ENCODE measurements at places on chromosomes 6 and 20.

DNA sequence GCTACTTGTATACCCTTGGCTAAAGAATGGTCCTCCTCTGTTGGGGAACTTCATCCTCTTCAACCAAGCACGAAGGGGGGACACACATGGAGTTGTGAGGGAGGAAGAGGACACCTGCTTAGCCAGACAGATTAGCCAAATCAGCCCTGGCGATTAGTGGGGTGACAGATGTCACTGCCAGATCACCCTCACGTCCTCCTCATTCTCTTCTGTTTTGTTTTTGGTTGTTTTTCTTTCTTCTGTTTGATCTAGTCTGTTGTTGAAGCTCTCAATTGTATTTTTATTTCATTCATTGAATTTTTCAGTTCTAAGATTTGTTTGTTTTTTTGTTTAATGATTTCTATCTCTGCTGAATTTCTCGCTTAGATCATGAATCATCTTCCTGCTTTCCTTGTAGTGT is 27.5 kb upstream of the NKX2-4 start:
- DNase-seq, result no peak

DNA sequence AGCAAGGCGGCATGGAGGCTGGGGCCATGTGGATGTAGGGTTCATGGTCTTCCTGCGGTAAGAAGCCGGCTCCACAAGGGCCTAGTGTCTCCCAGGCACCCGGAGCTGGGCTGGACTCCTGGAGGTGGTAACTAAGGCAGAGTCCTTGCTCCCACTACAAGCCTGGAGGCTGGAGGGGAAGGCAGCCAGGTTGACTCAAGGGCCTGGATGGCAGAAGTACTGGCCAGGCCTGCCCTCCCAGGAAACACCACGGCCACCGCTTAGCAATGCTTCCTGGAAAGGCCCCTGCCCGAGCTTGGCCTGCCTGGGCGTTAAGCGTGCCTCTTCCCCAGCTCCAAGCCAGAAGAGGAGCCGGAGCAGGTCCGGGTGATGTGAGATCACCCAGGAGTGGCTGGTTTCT is 182.0 kb downstream of the ZDHHC14 start:
- DNase-seq, result no peak

DNA sequence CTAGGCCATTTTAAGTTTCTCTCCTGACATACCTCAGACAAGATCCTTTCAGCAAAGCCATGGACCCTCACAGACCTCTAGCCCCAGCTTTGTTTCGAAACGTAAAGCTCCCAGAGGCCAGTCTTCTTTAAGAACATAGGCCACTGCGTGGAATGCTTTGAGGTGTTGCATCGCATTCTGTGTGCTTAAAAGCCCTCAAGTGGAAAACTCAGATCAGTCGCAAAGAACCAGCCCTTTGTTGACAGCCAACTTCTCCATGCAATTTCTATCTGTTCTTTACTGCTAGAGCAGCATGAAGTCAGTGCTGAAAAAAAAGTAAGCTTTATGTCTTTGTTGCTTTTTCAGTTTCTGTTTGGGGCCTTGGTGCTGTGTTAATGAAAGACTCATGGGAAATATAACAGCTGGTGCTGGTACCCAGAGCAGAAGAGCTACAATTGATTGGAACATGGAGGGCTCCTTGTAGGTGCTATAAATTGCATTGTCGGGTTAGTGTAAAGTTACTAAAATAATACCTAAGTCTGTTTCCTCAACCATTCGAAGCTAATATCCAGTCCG is 142.6 kb downstream of the MAP3K7 start:
- no peak for DNase-seq

- DNase-seq, result no peak
These were observed 135.3 kb downstream of the SOBP start for GRCh38 chr6:107625264-107625663.

DNA sequence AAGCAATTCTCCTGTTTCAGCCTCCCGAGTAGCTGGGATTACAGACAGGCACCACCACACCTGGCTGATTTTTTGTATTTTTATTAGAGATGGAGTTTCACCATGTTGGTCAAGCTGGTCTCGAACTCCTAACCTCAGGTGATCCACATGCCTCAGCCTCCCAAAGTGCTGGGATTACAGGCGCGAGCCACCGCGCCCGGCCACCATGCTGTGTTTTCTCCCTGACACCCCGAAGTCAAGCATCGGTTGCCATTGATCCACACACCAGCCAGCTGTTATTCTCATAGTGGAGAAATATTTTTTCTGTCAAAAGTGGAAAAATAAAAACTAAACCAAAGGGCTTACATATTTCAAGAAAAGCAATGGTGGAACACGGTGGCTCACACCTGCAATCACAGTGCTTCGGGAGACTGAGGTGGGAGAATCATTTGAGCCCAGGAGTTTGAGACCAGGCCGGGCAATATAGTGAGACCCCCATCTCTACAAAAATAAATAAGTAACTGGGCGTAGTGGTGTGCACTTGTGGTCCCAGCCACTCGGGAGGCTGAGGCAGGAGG is 157.4 kb downstream of the ZMYND8 start:
- no peak for DNase-seq

GRCh38 chr6:144248003-144248402 is 37.1 kb upstream of the UTRN start:
- DNase-seq, result no peak

GRCh38 chr6:116933485-116933884 is 56.4 kb downstream of the RFX6 start:
- DNase-seq, result no peak

DNA sequence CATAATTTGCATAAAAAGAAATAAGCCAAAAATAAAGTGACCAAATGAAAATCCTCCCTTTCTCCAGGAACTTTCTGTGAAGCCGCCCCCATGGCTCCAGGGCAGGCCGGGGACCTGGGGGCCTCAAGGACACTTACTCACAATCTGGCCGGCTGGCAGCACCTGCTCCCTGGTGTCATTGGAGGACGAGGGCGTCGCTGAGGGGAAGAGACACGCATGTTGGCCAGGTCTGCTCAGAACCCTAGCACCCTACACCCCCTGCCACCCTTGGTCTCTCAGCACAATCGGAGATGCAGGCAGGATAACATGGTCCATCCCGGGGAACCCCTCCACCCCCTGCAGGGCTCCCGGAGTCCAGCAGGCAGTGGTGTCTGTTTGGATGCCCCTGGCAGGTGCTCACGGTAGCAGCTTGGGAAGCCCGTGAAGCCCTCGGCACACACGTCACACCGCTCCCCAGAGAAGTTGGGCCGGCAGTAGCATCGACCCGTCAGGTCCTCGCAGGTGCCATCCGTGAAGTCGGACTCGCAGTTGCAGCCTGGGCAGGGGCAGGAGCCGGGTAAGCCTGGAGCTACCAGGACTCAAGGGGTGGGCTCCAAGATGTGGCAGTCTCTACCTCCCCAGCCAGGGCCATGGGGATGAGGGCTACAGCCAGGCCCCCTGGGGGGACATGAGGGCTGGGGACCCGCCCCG is 21.3 kb downstream of the LAMA5 start:
- no peak for DNase-seq

GRCh38 chr6:88477413-88477812 is 311.3 kb upstream of the CNR1 start:
- no peak for DNase-seq

DNA sequence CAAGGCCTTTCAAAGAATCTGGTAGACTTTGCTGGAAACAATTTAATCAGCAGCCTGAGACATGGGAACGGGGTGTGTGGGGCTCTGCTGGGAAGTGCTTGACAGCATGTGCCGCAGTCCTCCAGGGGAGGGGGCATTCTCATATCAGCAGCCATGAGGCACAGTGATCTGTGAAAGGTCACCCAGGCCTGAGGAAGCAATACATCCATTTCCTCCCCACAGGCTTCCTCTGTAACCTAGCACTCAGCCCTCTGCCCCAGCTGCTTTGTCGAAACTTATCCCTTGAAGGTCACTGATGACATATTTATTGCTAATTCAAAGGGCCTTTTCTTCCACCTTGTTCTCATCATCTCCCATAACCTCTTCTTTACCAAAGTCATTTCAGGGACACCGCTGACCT is 103.3 kb downstream of the TNFAIP3 start:
- DNase-seq, result no peak

DNA sequence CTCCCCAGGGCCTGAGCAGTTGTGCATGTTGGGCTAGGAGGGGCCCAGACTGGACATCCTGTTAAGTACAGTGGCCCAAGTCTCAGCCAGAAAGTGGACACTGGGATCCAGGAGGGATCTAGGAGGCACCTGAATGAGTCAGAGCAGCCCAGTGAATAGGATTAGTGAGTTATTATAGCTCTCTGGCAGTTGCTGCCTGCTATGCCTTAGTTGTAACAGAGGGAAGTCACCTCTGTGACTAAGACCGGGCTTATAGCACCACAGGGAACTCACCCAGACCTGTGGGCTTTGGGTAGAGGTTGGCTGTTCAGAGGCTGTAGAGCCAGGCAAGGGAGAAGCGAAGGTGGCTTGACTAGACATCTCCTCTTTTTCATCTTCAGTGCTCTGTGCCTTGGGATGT is 39.0 kb upstream of the AAR2 start:
- no peak for DNase-seq

GRCh38 chr6:111162504-111162903 is 75.2 kb downstream of the SLC16A10 start:
- no peak for DNase-seq

GRCh38 chr6:87840324-87840723 is 138.3 kb upstream of the AKIRIN2 start:
- no peak for DNase-seq

DNA sequence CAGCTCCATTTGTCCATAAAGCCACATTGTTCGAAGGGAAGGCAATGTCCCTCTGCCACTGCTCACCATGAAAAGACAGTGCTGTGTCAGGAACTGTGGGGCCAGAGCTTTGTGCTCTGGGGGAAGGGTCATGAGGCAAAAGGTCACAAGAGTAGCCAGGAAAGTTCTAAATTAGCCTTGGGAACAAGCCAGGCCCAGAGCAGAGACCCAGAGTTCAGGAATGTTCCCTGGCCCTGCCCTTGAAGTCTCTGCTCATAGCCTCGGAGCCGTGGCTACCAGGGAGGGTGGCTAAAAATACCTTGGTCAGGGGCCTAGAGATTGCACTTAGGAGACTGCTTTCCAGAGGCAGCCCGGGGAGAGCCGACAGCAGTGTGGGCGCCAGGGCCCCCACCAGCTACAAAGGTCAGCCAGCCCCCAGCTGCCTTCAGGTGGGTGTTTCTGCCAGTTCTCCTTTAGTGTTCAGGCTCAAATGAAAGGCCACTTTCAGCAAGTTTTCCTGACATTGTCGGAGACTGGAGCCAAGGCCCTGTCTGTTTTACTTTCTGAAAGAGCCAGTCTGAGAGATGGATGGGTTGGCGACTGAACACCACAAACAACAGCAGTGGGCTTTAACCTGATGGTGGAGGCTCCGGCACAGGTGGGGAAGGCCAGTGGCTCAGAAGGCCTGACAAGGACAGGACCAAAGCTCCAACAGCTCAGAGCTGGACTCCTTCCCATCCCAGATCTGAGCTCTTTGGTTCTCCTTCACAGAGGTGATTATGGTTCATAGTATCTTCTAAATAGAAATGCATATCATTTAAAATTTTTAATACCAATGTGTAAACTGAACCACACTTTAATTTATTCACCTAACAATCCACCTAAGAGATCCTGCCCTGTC is 76.2 kb downstream of the CDH26 start:
- DNase-seq, result no peak

GRCh38 chr6:90184334-90185298 is 112.0 kb downstream of the BACH2 start:
- peak; percentile 60 for DNase-seq

DNA sequence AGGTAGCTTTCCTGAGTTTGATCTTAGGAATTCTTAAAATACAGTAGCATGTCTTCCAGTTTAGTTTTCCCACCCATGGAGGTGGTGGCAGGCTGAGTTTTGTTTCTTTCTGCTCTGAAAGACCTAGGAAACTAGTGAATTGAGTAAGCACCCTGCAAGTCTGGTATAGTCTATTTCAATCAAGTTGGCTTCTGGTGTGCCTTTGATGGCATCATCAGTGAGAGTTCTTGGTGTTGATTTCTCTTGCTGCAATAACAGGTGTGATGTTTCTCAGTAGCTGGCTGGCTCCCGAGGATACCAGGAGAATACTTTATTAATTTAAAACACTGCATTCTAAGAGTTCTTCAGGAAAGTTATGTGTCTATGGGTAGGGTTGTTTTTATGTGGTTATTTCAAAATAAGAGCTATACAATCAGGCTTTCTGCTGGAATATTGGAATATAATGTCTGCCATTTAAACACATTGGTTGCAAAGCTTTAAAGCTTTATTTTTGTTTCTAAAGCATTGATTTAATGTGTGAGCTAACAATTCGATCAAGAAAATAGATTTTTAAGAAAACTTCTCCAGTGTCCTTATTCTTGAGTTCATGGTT is 19.0 kb downstream of the VAPB start:
- no peak for DNase-seq

- DNase-seq, result no peak
These were observed 31.1 kb downstream of the EPM2A start for GRCh38 chr6:145704143-145704781.

GRCh38 chr6:139931747-139932146 is 557.3 kb upstream of the CITED2 start:
- DNase-seq, result no peak

- no peak for DNase-seq
These were observed 33.2 kb upstream of the TRAM2 start for GRCh38 chr6:52610011-52610410.

DNA sequence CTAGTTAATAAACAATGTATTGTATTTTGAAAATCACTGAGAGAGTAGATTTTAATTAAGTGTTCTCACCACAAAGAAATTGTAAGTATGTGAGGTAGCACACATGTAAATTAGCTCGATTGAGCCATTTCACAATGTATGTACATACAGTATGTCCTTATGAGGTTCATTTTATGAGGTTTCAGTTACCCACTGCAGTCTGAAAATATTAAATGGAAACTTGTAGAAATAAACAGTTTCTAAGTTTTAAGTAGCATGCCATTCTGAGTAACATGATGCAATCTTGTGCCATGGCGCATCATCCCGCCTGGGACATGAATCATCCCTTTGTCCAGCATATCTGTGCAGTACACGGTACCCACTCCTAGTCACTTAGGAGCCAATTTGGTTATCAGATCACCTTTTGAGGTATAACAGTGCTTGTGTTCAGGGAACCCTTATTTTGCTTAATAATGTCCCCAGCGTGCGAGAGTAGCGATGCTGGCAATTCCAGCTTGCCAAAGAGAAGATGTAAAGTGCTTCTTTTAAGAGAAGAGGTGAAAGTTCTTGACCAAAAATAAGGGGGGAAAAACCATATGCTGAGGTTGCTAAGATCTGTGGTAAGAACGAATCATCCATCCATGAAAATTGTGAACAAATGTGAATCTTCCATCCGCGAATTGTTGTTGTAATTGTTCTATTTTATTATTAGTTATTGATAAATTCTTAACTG is 64.7 kb downstream of the KCNS1 start:
- no peak for DNase-seq

- no peak for DNase-seq
These were observed 4.7 kb downstream of the TULP1 start for GRCh38 chr6:35508027-35508426.

- DNase-seq, result no peak
These were observed 11.4 kb downstream of the ID4 start for GRCh38 chr6:19848465-19849029.

- no peak for DNase-seq
These were observed 39.9 kb downstream of the ANKRD60 start for GRCh38 chr20:58188527-58188926.

- no peak for DNase-seq
These were observed 1.1 kb upstream of the OPN5 start for GRCh38 chr6:47780510-47781356.
